ENCODE measurements at places on chromosomes 7 and 10. TPM values are rescaled to one million over a fixed set of nuclear protein-coding genes. Genes with fewer than 3 reads are reported as not detected.

Gene INMT
- 44.0 TPM for total RNA-seq

DNA sequence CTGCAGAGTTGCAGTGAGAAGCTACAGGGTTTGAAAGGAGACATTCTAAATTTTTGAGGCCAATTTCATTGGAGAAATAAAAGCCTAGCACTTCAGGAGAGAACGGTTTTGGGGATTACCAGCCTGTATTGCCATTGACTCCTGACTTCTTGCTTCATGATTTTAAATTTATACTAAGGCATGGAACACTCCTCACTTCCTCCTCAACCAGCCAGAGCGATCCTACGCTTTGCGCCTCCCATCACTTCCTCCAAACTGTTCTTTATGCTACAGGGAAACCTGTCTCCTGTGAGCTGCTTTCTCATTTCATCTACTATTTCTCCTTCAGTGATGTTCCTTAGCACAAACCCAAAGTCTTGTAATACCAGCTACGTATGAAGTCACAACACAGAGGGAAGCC is 495.1 kb downstream of the SUGCT start:
- DNase-seq, result no peak

GRCh38 chr7:117041007-117041406 is 87.7 kb downstream of the ST7 start:
- no peak for DNase-seq

DNA sequence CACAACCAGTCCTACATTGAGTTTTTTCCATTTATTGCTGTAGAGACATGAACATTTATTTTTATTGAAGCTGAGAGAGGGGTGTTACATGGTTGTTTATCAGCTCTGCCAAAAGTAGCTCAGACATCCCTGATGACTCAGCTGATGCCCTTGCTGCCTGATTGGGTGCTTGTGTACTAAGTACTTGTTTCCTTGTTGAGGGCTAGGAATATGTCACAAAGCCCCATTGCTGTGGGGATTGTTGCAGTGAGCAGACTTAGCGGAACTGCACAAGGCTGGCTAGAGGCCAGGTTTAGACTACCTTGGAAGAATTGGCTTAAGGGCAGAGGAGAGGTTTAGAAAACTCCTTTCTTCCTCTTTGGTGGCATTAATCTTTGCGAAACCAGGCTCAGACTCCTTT is 110.6 kb downstream of the AUTS2 start:
- DNase-seq, result no peak

GRCh38 chr10:97428572-97428981 is 2.6 kb downstream of the PGAM1 start:
- DNase-seq, result no peak

- peak; percentile 59 for DNase-seq
Measured at GRCh38 chr10:12420530-12421120, 71.3 kb downstream of the CAMK1D start.

DNA sequence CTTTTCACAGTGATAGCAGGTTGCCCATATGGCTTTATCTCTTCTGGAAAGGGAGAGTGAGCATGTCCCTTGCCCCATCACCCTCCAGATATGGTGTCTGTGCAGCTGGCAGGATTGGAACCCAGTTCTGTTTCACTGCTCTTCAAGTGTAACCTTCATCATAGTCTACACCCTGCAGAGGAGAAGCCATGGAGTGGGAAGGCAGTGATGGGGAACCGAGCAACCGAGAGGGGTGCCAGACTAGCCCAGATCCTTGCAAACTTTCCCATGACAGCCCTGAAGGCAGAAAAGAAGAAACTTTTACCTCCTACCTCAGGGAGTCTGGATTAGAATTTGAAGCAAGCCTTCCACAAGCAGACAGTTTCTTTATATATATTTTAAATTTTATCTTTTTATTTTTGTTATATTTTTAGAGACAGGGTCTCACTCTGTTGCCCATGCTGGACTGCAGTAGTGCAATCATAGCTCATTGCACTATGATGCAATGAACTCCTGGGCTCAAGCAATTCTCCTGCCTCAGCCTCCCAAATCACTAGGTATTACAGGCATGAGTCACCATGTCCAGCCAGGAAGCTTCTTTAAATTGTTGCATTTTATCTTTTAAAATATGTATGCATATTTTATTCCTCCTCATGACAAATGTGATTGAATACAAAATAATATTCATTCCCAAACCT is 133.3 kb downstream of the KCNMA1 start:
- no peak for DNase-seq

GRCh38 chr10:60042262-60042661 is 135.9 kb upstream of the CCDC6 start:
- DNase-seq, result no peak
